ENCODE measurements at places on chromosomes 3 and 15.

DNA sequence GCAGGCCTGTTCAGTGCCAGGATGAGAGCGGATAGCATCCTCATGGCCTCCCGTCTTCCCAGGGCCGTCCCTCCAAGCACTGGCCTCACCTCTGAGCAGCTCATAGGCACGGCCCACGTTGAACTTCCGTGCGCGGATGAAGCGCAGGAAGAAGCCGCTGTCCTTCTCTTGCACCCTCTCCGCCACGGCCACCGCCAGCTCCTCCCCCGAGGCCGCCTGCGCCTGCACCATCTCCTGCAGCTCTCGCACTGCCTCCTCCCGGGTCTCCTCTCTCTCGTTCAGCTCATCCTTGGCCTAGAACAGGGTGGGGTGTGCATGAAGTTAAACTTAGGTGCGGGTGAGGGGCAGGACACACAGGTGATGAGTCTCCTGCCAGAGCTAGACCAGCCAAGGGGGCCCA is 4.3 kb downstream of the RLBP1 start:
- DNase-seq = no peak

GRCh38 chr3:69865925-69866679 is 126.8 kb downstream of the MITF start:
- no peak for DNase-seq

DNA sequence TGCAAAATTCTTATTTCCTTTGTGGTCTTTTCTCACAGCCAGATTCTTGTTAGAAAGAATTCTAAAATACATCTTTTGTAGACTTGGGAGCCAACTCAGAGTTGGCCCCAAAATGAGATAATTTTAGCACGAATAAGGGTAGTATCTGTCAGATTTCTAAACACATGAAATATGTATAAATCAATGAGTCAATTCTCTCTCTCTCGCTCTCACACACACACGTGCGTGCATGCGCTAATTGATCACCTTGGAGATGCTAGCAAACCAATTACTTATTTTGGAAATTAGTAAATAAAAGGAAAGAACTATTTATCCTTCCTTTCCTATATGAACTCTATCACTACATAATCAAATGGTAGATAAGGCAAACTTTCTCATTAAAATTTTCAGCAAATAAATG is 32.9 kb upstream of the PIK3R4 start:
- DNase-seq = no peak

- DNase-seq = no peak
These were observed 265.3 kb downstream of the KLF13 start for GRCh38 chr15:31591908-31592307.

- peak; percentile 53 for DNase-seq
These were observed 63.1 kb upstream of the BOC start for GRCh38 chr3:113148284-113148683.
